ENCODE measurements at places on chromosomes 6 and 20.

DNA sequence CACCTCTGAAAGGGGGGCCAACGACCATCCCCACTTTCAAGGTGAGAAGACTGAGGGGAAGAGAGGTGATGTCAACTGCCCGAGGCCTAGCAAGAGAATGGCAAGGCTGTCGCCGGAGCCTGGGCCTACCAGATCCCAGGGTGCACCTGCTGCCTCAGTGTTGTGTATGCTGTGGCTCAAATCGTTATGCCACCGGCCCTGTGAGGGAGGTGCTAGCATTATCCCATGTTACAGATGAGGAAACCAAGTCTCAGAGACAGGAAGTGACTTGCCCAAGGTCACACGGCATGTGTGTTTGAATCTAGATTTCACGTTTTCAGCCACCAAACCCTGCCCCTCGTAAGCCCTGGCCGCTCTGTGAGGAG is 152.5 kb downstream of the CEBPB start:
- DNase-seq, result no peak

- DNase-seq, result no peak
These were observed 39.5 kb downstream of the ELOVL5 start for GRCh38 chr6:53309059-53309900.

- DNase-seq, result no peak
These were observed 16.0 kb downstream of the PDE10A start for GRCh38 chr6:165647041-165647440.

DNA sequence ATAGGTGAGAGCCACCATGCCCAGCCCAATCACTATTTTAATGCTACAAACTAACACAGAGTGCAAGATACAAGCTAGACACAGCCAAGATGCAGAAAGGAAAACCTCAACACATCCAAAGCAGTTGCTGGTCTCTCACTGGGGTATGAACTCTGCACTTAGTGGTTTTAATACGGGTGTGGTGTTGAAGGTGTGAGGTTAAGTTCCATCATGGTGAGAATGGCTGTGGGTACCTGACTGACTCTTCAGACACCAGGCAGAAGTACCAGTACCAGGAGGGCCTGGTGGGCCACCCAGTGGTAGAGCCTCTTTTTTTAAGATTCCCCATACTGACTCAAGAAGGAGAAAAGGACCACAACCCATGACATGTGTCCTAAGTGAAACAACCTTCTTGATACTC is 13.0 kb downstream of the GNAS-AS1 start:
- no peak for DNase-seq

DNA sequence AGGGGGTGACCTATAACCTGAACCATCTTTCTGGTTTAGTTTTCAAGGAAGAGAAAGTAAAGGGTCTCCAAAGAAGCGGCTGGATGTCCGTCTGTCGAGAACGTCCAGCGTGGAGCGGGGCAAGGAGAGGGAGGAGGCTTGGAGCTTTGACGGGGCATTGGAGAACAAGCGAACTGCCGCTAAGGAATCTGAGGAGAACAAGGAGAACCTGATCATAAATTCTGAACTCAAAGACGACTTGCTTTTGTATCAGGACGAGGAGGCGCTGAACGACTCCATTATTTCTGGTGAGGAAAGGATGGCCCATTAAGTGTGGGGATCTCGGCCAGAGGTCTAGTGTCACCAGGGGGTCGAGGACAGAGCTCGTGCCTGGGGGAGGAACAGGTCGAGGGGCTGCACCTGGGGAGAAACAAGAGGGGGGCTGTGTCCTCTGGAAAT is 159.2 kb downstream of the SYCP2 start:
- no peak for DNase-seq

- no peak for DNase-seq
These were observed 15.1 kb downstream of the SLC22A3 start for GRCh38 chr6:160363016-160363996.

DNA sequence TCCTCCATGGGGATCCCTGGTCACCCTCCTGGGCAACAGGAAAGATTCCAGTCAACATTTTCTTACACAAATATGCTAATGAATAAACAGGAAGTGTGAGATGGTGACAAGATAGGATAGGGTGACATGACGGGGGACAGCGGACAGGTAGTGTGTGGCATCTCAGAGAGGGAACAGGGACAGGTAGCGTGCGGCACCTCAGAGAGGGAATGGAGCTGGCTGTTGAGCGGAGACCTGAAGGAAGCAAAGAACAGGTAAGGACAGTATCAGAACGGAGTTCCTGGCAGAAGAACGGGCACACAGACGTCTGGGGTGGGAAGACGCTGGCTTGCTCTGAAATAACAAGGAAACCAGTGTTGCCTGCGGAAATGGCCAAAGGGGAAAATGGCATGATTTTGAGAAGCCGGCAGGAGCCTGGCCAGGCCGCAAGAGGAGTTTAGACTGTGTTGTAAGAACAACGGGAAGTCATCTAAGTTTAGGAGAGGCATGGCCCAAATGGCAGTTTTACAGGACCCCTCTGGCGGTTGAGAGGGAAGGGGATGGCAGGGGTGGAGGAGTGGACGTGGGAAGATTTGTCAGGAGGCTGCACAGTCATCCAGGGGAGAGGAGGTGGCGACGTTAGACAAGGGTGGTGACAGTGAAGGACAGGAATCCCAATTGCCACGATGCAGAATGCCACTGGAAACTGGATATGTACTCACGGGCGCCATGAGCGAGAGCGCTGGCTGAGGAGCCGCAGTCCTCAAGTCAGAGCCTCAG is 111.6 kb downstream of the JPH2 start:
- DNase-seq, result no peak

- DNase-seq, result no peak
These were observed 17.1 kb downstream of the OR2B2 start for GRCh38 chr6:27894839-27895762.

DNA sequence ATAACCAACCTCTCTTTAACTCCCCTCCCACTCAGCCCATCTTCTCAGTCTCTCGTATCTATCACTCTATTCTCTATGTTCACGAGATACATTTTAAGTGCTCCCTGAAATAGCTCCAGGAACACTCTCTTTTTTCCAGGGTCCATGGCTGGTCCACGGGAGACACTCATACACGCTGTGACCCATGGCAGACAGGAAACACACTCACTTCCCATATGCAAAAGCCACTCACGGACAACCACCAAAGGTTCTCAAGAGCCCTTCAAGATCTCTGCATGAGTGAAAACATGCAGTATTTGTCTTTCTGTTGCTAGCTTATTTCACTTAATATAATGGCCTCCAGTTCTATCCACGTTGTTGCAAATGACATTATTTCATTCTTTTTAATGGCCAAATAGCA is 71.4 kb upstream of the PCSK2 start:
- no peak for DNase-seq

- no peak for DNase-seq
These were observed 263.7 kb downstream of the ADGB start for GRCh38 chr6:146862508-146862919.

GRCh38 chr20:63011798-63012197 is 5.0 kb upstream of the BHLHE23 start:
- no peak for DNase-seq

- no peak for DNase-seq
These were observed 137.0 kb downstream of the DST start for GRCh38 chr6:56505512-56506260.

DNA sequence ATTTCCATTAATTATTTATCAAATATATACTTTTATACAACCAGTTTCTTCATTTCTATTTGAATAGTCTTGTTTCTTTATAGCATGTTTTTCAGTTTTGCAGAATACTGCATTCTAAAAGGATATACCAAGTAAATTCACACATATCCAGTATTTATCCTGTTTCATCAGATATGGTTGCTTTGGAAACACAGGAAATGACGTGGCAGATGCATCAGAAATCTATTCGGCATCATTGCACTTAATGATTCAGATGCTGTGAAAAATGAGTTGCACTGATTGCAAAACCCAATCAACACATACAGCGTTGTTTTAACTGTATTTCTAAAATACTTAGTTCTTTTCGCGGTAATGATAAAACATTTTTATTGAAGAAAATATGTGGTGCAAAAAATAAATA is 594.9 kb downstream of the CDH26 start:
- no peak for DNase-seq

GRCh38 chr6:26300359-26300758 is 64.6 kb upstream of the BTN3A2 start:
- no peak for DNase-seq

GRCh38 chr6:144778773-144779492 is 493.8 kb downstream of the UTRN start:
- DNase-seq, result no peak

DNA sequence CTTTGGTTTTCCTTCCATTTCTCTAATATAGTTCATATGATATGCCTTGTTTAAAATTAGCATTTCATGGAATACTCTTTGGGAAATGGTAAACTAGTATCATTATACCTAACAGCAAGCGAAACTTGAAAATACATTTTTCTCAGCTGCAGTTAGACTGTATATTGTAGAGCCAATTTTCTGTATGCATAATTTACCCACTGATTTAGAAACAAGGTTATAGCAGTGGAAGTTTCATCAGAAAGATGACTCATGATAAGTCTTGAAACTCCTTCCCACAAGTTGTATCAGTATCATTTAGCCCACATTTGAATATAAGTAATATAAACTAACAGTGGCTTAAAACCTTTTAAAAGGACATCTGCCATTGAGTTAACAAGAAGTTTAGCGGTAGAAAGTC is 164.8 kb upstream of the BMP5 start:
- DNase-seq, result no peak

DNA sequence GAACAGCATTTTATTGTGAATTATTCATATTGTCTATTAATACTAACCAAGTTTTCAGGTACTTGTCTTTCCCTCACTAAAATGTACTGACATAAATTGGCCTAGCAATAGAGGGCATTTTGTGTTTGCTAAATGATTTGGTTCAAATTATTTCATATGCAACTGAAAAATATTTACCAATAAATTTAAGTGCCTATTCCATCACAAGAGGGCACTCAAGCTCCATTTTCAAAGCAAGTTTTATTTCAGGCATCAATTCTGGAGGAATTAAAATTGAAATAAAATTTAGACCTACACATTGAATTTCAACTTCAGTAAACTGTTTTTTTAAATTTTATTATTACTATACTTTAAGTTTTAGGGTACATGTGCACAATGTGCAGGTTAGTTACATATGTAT is 114.3 kb upstream of the SYNCRIP start:
- no peak for DNase-seq

GRCh38 chr6:86856937-86857563 is 80.3 kb upstream of the HTR1E start:
- DNase-seq, result no peak

DNA sequence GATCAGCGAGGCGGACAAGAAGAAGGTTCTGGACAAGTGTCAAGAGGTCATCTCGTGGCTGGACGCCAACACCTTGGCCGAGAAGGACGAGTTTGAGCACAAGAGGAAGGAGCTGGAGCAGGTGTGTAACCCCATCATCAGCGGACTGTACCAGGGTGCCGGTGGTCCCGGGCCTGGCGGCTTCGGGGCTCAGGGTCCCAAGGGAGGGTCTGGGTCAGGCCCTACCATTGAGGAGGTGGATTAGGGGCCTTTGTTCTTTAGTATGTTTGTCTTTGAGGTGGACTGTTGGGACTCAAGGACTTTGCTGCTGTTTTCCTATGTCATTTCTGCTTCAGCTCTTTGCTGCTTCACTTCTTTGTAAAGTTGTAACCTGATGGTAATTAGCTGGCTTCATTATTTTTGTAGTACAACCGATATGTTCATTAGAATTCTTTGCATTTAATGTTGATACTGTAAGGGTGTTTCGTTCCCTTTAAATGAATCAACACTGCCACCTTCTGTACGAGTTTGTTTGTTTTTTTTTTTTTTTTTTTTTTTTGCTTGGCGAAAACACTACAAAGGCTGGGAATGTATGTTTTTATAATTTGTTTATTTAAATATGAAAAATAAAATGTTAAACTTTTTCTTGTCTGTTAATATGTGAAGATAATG is 2.2 kb downstream of the HSPA1B start:
- no peak for DNase-seq

DNA sequence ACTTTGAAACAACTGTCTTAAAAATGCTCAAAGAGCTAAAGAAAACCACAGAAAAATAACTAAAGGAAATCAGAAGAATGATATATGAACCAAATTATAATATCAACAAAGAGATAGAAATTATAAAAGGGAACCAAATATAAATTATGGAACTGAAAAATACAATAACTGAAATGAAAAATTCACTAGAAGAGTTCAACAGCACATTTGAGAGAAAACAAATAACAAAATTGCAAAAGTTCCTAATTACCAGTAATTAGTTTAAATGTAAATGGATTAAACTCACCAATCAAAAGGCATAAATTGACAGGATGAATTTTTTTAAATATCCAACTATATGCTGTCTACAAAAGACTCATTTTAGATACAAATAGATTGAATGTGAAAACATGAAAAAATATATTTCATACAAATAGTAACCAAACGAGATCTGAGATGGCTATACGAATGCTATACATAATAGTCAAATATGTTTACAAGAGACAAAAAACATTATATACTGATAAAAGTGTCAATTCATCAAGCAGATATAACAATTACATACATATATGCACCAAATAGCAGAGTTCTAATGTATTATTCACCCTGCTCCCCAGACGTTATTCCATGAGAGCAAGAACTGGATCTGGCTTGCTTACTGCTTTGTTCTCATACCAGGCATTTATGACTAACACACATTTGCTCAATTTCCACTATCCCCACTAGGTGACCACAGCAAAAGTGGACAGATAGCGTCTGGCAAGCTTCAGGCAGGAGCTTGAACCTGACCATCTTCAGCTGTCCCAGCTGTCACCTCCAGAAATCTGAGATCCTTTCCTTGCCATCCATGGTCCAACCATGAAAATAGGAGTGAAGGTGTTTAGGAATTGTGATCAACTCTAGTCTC is 72.4 kb upstream of the SIRPA start:
- DNase-seq, result no peak

DNA sequence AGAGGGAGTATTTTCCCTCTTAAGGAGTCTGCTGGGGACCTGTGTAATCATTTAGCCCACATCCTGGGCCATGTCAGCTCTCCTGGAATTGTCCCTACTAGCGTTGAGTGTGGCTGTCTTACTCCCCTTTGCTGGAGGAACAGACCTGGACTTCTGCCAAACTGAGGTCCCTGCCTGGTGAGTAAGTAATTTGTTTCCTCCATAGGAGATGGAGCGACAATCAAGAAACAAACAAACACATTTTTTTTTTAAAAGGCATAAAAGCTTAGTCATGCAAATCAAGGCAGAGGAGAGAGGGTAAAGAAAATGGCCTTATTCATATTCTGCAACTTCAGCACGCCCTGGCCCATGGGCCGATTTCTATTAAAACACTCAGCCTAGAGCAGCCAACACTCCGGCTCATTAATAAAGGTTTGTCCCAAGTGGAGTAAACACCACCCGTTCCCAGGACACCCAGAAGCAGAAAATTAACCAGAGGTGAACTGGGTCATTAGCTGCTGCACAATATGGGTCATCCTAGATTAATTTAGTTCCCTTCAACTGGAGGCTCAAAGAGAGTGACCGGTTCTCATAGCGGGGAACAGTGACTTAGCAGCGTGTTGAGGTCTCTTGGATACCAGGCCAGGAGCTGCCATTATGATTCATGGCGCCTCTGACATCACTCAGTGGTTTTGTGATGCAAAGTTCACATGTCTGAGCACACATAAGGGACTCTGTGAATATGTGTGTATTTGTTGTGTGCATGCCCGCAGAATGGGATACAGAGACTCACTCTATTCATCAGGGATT is 165.0 kb upstream of the SULF2 start:
- DNase-seq, result no peak

- no peak for DNase-seq
These were observed 150.1 kb upstream of the STXBP5 start for GRCh38 chr6:147054158-147054557.

GRCh38 chr20:47389867-47390347 is 33.4 kb upstream of the ZMYND8 start:
- no peak for DNase-seq

All from Right ventricle myocardium inferior (tissue), 1 donor.